ENCODE measurements at places on chromosomes 1 and 21. TPM values are rescaled to one million over a fixed set of nuclear protein-coding genes. Genes with fewer than 3 reads are reported as not detected.
A peak's percentile ranks its signal among the peaks of the same experiment; 100 is the strongest.

DNA sequence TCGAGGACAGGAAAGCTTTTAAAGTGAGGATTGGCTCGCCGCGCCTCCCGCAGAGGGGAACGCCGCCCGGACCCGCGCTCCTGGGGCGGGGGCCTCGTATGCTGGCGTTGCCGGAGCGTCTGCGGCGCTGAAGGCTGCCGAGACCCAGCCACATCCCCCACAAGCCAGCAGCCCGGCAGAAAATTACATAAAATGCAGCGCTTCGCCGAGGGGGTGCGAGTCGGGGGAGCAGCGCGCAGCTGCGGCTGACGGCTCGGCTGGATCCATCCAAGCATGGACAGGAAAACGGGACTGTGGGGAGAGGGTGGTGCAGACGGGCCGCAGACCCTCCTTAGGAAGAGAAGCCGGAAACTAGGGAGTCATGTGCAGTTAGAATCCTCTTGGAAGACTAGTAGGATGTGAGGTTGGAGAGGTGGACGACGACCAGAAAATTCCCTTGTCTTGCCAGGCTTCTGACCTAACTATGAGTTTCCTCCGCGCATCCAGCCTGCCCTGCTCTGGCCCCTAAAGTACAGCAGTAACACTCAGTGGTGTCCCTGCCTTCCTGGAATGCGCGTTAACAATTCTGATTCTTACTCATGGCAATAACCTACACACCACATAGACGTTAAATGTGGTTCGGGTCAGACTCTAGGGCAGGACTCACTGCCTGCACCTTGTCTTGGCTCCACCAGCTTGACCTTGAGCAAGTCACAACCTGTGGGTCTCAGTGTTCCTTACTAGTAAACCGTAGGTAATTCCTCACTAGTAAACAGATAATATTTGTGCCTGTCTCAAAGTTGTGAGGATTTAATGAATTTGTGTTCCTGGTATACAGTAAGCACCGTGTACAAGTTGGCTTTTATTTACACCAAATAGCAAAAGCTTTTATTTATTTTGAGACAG, 953 bp upstream of the BRWD1 start:
- peak overlapping the region; percentile 94 for H3K4me3 ChIP-seq
- H3K27ac ChIP-seq: peak overlapping the region; percentile 94
- H3K36me3 ChIP-seq: peaks cover 19% of the 10 kb centered on the region
- peak; percentile 75 for DNase-seq
- H3K27me3 ChIP-seq: no peaks in the 10 kb centered on the region

- H3K27ac ChIP-seq: no peak overlapping the region
- H3K27me3 ChIP-seq: peaks cover 66% of the 10 kb centered on the region
- no peak overlapping the region for H3K4me3 ChIP-seq
- DNase-seq: no peak
- H3K4me1 ChIP-seq: no peaks in the 10 kb centered on the region
- no peaks in the 10 kb centered on the region for H3K36me3 ChIP-seq
Measured at GRCh38 chr1:213032651-213033050, 17.0 kb upstream of the ANGEL2 start.

Gene KCNJ10
- total RNA-seq: not detected

DNA sequence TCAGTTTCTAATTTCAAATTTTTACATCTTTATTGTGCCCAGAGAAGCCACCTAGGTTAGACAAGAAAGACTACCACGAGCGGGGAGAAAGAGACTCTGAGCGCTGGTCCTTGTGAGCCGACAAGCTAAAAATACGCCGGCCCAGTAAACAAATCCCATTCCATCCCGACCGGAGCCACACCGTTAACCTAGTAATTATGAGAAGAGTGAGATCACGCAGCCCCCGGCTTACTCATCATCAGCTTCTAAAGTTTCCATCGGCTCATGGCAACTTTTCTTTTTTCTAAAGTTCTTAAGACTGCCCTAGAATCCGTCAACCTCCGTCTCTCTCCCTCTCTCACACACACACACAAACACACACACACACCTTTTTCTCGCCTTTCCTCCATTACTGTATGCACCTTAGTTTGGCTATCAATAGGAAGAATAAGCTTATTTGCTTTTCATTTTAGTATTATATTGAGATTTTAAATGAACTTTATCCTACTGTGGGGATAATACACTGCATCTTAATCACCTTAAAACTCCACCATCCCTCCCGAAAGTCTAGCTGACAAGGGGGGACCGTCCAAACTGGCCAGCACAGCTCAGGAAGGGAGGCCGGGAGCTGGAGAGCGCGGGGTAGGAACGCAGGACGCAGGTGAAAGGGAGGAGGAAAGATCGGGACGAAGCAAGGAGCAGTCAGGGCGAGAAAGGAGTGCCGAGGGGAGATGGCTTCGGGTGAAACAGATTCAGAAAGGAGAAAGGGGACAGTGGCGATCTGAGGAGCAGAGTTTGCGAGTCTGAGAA, 728 bp downstream of the OTUD7B start:
- H3K4me3 ChIP-seq: peak overlapping the region; percentile 99
- peak overlapping the region; percentile 92 for H3K27ac ChIP-seq
- H3K27me3 ChIP-seq: no peaks in the 10 kb centered on the region

Gene RGS13
- total RNA-seq: 0.12 TPM

GRCh38 chr1:211182746-211183145, 48.8 kb upstream of the KCNH1 start:
- no peaks in the 10 kb centered on the region for H3K36me3 ChIP-seq
- DNase-seq: no peak
- H3K27me3 ChIP-seq: peaks cover 13% of the 10 kb centered on the region
- no peaks in the 10 kb centered on the region for H3K4me1 ChIP-seq
- H3K4me3 ChIP-seq: no peak overlapping the region

Gene CYP4X1
- total RNA-seq: not detected

All from activated CD8-positive, alpha-beta memory T cell treated with anti-CD3 and anti-CD28 coated beads, Interleukin-2, amount 10 ng/mL, durations not matched to agents 7 days and 5 days (primary cell).